ENCODE measurements at places on chromosomes 1 and 21.

DNA sequence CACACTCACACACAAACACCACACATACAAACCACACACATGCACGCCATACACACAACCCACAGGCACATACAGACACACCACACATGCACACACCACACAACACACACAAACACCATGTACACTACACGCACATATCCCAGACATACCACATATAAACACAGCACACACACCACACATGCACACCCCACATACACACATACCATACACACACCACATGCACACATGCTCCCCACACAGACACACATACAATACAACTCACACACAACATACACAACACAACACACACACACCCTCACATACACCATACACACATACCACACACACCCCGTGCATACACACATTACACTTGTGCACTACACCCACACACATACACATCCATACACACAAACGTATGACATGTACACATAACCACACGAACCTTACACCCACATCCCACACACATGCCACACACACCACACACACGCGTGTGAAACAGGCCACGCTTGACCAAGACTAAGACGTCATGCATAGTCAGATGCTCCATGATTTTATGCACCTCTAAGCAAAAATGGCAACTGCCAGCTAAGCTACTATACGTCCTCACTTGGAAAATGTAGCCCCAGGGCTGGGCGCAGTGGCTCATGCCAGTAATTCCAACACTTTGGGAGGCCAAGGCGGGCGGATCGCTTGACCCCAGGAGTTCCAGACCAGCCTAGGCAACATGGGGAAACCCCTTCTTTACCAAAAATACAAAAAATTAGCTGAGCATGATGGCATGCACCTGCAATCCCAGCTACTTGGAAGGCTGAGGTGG lies 77.4 kb upstream of the TMPRSS2 start:
- DNase-seq, result no peak

- no peak for DNase-seq
Measured at GRCh38 chr1:112628516-112628915, 8.9 kb downstream of the CAPZA1 start.

DNA sequence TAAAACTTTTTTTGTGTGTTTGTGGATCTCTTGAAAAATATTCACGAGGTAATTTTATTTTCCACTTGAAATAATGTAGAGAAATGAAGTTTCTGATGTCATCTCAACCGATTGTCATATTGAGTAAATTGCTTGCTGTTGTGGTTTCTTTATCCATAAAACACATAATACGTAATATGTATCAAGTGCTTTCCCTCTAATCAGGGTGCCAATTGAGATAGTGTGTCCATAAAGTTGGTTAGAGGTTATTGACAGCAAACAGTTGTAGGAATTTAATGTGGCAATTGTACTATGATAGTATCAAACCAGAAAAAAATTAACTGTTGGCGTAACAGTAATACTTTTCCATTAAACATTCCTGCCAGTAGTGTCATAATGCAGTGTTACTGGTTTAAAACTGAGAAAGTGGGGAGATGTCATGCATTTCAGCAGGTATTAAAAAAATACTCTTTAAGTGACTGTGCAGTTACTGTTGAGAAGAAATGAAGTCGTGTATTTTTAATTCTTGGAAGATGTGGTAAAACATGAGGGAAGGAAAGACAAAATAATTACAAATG lies 38.3 kb downstream of the USP25 start:
- no peak for DNase-seq

- DNase-seq, result no peak
Measured at GRCh38 chr1:11052839-11053757, 6.1 kb upstream of the MASP2 start.

DNA sequence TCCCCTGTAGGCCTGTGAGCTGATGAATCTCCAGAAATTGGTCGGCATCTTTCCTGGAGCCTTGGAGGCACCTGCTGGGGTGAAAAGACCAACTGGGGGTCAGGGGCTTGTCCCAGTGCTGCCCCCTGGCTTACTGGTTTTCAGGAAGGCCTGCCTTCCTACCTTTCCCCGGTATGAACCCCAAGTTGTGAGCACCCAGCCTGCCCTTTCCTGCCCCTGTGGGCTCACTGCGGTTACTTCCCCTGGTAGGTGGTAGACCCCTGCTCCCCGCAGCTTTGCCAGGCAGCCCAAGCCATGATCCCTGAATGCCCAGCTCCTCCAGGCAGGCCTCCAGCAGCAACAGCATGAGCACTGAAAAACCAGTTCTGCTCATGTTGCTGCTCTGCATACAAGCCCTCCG lies 10.2 kb downstream of the DMRTB1 start:
- DNase-seq, result no peak

- no peak for DNase-seq
Measured at GRCh38 chr21:44926331-44927101, 5.8 kb upstream of the ITGB2 start.

- DNase-seq, result no peak
Measured at GRCh38 chr1:83113652-83114051, 885.3 kb downstream of the TTLL7 start.

- DNase-seq, result no peak
Measured at GRCh38 chr1:221016751-221017150, 137.5 kb downstream of the HLX start.

DNA sequence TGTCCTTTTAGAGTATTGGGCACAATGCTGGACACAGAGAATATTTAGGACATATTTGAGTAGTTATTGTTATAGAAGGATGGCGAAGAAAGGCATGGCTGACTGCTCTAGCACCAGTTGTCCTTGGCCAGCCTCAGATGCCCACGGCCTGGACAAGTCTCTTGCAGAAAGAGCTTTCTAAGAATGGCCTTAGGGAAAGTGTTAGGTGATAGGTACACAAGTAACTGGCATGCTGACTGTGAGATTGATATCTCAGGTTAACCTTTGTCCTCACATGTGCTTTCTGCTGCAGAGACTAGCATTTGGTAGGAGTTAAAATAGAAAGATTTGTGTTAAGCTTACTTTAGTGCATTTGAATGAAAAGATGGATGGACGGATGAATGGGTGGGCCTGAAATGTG lies 10.1 kb downstream of the SFT2D2 start:
- DNase-seq, result no peak

GRCh38 chr1:113223546-113223945 lies 150.5 kb downstream of the LRIG2 start:
- no peak for DNase-seq

DNA sequence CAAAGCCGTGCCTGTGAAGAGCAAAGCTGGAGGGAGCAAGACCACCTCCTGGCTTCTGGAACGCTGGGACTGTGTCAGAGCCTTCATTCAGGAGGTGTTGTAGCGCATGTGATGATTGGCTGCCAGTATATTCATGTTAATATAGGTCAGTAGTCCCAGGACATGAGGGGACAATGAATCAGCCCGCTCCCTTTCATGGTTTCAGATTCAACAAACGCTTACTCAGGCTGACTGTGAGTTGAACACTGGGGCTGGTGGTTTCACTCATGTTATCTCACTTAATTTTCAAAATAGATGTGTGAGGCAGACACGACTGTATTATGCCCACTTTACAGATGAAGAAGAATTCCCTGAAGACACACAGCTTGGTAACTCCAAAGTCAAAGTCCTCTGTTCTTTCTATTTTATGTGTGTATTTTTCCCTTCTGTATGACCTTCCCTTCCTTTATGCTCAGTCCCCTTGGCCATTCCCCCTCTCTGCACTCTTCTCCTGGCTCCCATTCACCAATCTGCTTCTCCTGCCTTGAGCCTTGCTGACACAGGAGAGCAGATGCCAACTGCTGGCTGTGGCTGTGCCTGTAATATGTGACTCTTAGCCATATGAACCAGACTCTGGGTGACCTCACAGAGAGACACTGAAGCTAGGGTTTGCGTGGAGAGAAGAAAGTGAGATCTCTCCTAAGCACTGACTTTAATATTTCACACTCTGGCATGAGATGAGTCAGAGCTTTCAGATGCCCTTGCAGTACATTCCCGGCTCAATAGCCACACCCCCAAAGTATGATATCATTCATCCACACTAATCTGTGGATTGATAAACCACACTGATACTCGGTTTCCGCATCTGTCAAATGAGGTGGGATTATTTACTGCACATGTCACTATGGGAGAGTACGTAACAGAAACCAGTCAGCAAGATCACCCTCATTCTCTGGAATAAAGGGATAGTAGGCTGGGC lies 31.4 kb upstream of the KIRREL1 start:
- DNase-seq, result no peak

DNA sequence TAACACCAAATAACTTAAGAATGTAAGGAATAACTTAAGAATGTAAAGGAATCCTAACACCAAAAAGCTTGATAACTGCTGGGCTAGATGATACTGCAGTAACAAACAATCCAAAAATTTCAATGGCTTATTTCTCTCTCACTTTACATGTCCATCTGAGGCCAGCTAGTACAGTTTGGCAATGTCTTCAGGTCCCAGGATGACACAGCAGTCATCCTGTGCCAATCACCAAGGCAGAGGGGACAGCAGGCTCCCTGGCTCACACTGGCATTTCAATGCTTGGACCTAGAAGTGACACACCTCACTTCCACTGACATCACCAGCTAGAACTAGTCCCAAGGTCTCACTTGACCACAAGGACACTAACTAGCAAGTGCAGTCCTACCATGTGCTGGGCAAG lies 15.3 kb downstream of the DNAJC11 start:
- DNase-seq, result no peak
